Lower lobe of right lung (tissue), 2 donors: ENCODE measurements at places on chromosomes 4 and X.
A peak's percentile ranks its signal among the peaks of the same experiment; 100 is the strongest.

DNA sequence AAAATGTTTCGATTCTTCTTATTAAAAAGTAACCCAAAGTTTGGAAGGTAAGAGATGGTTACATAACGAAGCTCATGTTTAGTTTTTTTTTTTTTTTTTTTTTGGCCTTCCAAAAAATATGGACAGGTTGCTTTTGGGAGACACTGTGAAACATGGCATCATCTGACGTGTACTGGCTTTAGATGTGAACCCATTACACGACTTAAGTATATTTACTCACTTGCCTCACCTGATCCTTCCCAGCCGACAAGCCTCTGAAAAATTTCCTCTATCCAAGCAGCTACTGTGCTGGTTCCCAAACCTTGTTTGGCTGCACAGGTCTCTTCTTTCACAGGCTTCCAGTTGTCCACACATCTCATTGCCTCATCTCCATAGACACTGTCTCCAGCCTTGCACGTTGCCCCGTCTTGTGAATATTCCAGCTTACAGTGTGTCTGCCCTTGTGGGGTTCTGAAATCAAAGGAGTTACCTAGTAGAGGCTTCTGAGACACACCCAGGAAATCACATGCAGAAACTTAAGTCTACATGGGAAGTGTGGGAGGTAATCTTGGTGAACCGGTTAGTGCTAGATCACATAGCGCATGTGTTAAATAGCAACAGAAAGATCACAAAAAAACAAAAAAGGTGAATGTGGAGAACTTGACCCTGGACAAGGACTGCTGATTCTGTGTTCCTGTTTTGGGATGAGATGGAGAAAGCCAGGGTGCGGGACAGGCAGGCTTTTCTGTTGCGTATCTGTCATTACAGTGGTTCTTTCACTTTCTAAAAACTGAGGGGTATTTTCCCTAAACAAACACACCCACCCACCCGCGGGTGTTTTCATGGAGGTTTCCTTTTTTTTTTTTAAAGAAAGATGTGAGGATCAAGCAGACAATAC, 328.6 kb downstream of the ARHGAP10 start:
- H3K4me1 ChIP-seq, result peaks cover 11% of the 10 kb centered on the region
- H3K36me3 ChIP-seq, result peaks cover 13% of the 10 kb centered on the region
- no peaks in the 10 kb centered on the region for H3K27me3 ChIP-seq
- no peak for DNase-seq
- H3K27ac ChIP-seq, result peak overlapping the region; percentile 47

DNA sequence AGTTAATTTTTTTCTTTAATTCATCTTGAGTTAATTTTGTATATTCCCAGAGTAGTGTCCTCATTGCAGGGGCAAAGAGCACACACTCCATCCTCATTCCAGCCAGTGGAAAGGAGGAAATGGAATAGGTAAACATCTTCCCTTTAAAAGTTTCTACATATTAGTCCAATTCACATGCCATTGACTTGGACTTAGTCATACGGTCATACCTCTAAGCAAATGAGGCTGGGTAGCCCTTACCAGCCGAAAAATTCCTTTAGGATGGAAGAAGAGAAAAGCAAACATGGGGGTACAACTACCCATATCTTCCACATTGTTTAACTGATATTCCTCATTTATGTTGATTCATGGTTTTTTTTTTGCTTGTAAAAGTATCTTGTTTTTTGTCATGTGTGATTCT, 37.4 kb upstream of the NDP start:
- no peak overlapping the region for H3K27ac ChIP-seq
- no peaks in the 10 kb centered on the region for H3K36me3 ChIP-seq

GRCh38 chr4:156824451-156825060, 147.0 kb downstream of the PDGFC start:
- no peak overlapping the region for H3K27ac ChIP-seq
- no peak overlapping the region for H3K4me3 ChIP-seq
- no peaks in the 10 kb centered on the region for H3K4me1 ChIP-seq
- H3K27me3 ChIP-seq, result no peaks in the 10 kb centered on the region
- H3K36me3 ChIP-seq, result no peaks in the 10 kb centered on the region

- H3K4me1 ChIP-seq, result peaks cover 13% of the 10 kb centered on the region
- no peaks in the 10 kb centered on the region for H3K27me3 ChIP-seq
These were observed 31.5 kb upstream of the HTRA3 start for GRCh38 chr4:8238036-8238511.

- no peaks in the 10 kb centered on the region for H3K27me3 ChIP-seq
- H3K36me3 ChIP-seq, result no peaks in the 10 kb centered on the region
- no peak overlapping the region for H3K4me3 ChIP-seq
- DNase-seq, result no peak
- no peak overlapping the region for H3K27ac ChIP-seq
These were observed 32.2 kb upstream of the PSAPL1 start for GRCh38 chr4:7466904-7467303.

DNA sequence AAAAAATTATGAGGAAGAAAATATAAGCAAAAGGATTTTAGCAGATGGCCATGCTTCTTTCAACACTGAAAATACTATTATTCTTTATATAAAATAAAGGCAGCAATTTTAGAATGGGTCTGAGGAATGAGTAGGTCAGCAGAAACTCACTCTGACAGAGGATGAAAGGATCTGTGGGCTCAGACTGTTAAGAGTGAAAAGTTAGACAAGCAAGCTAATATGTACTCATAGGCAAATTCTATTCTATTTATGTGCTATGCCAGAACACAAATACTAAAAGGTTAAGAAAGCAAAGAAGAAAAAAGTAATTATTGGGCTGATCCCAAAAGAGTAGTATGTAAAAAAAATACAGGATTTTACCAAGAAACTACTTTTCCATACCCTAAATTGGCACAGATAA, 13.9 kb downstream of the LCORL start:
- no peak overlapping the region for H3K27ac ChIP-seq
- no peaks in the 10 kb centered on the region for H3K36me3 ChIP-seq
- no peaks in the 10 kb centered on the region for H3K4me1 ChIP-seq
- no peak for DNase-seq
- H3K4me3 ChIP-seq, result no peak overlapping the region
- no peaks in the 10 kb centered on the region for H3K27me3 ChIP-seq

DNA sequence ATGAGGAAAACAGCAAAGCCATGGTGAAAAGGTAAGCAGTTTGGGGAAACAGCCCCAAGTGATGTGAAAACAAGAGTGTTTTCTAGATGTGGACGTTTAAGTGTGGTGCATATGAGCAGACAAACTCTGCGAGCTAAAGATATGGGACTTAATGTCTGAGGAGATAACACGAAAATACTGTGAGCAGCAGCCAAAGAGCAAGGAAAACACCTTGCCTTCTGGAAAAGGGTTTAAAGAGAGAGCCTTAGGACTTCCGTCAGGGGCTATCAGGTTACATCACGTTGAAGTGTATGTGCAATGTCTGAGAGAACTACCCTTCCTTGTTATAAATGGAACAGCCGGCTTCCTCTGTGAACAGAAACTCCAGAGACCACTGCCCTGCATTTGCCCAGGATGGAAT, 54.2 kb downstream of the LEF1 start:
- H3K36me3 ChIP-seq, result no peaks in the 10 kb centered on the region
- H3K27ac ChIP-seq, result no peak overlapping the region
- no peaks in the 10 kb centered on the region for H3K4me1 ChIP-seq
- H3K27me3 ChIP-seq, result no peaks in the 10 kb centered on the region

- no peaks in the 10 kb centered on the region for H3K4me1 ChIP-seq
- no peak overlapping the region for H3K27ac ChIP-seq
- H3K36me3 ChIP-seq, result no peaks in the 10 kb centered on the region
- H3K27me3 ChIP-seq, result no peaks in the 10 kb centered on the region
These were observed 37.9 kb upstream of the PAPSS1 start for GRCh38 chr4:107757864-107758476.

GRCh38 chr4:102339018-102339417, 6.3 kb downstream of the SLC39A8 start:
- no peaks in the 10 kb centered on the region for H3K27me3 ChIP-seq
- H3K36me3 ChIP-seq, result peaks cover 12% of the 10 kb centered on the region
- peaks cover 5% of the 10 kb centered on the region for H3K4me1 ChIP-seq
- no peak for DNase-seq
- no peak overlapping the region for H3K27ac ChIP-seq

DNA sequence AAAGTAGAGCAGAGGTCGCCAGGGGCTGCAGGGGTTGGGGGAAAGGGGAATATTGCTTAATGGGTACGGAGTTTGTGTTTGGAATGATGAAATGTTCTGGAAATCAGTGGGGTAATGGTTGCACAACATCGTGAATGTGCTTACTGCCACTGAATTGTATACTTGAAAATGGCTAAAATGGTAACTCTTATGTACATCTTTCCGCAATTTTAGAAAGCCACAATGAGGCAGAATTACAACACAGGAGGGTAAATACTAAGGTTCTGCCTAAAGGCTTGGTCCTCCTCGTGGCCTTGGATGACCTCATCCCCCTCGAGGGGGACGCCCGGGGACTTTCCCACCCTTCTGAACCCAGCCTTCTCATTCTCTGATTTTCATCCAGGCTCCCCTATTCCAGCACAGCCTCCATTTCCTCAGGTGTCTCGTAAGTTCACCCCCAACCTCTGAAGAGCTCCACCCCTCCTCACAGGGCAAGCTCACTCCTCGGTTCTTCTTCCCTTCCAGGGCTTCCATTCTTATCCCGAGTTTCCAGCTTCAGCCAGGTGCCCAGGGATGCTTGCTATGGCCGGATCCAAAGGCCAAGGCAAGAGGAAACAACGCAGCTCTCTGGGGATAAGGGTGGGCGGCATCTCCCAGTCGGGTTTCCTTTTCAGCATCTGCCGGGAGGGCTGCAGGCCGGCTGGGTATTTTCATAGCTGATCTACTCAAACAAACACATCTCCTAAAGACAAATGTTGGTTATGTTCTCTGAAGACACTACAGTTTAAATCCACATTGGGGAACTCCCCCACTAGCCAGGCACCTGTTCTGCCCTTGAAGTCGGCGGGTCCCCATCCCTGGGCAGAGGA, 71.3 kb upstream of the ACSL1 start:
- peak overlapping the region; percentile 1 for H3K27ac ChIP-seq
- H3K4me3 ChIP-seq, result no peak overlapping the region
- H3K4me1 ChIP-seq, result peaks cover 37% of the 10 kb centered on the region
- H3K36me3 ChIP-seq, result no peaks in the 10 kb centered on the region
- H3K27me3 ChIP-seq, result no peaks in the 10 kb centered on the region
- DNase-seq, result peak; percentile 67

GRCh38 chr4:185143601-185143969, 519 bp downstream of the SLC25A4 start:
- H3K4me3 ChIP-seq, result peak overlapping the region; percentile 72
- H3K27me3 ChIP-seq, result peaks cover 13% of the 10 kb centered on the region
